Activated CD8-positive, alpha-beta memory T cell treated with anti-CD3 and anti-CD28 coated beads for 4 hours (primary cell): ENCODE measurements at places on chromosomes 6 and 20.

GRCh38 chr6:159212525-159213280 is 43.5 kb downstream of the FNDC1 start:
- DNase-seq, result no peak

- DNase-seq, result no peak
Observed at GRCh38 chr6:52186075-52186474, at the start of gene IL17A. IL17A (plus strand) TSS chr6:52186375; CDS start chr6:52186432, 57 bp downstream.

GRCh38 chr20:2086980-2087377 is 14.6 kb upstream of the STK35 start:
- DNase-seq, result no peak

DNA sequence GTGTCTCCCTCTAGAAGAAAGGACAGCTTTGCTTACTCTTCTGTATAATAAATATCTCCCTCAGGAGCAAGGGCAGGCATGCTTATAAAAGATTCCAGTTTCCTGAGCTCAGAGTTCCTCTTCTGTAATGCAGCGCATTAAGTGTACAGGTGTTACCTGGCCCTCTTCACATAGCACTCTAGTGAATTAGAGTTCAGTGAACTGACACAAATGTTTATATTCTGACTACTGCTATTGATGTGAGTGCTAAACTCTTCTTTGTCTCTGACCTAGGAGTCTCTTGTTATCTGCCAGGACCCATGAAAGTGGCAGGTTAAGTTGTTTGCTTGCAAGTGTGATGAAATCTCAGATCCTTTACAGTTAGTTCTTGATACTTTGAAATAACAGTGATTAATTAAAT is 33.5 kb downstream of the CYB5R4 start:
- DNase-seq, result no peak

DNA sequence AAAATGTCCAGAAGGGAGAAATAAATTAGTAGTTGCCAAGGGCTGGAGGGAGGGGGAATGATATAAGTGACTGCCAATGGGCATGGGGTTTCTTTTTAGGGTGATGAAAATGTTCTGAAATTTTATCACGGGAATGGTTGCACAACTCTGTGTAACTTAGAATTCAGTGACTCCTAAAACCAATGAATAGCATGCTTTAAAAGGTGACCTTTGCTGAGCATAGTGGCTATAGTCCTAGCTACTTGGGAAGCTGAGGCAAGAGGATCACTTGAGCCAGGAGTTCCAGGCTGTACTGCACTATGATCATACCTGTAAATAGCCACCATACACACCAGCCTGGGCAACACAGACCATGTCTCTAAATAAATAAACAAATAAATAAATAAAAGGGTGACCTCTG is 109.0 kb downstream of the ATG5 start:
- DNase-seq, result no peak

DNA sequence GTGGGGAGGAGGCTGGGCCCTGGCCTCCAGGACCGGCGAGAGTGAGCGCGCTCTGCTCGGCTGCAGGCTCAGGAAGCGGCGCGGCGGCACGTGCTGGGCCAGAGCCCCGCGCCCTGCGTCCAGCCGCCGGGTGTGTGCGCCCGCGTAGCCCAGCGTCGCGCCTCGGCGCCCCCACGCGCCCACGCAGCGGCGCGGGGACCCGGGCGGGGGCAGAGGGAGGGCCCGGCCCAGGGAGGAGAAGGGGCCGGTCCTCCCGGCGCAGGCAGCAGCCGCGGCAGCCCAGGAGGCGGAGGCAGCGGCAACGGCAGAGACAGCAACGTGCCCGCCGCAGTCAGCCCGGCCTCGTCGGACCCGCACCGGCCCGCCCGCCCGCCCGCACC is at the start of gene EYA2:
TSS of gene EYA2 (plus strand) at position 265 of the 380 bp plus-strand sequence. CDS start 95,168 bp downstream, outside the sequence.
- DNase-seq, result no peak

DNA sequence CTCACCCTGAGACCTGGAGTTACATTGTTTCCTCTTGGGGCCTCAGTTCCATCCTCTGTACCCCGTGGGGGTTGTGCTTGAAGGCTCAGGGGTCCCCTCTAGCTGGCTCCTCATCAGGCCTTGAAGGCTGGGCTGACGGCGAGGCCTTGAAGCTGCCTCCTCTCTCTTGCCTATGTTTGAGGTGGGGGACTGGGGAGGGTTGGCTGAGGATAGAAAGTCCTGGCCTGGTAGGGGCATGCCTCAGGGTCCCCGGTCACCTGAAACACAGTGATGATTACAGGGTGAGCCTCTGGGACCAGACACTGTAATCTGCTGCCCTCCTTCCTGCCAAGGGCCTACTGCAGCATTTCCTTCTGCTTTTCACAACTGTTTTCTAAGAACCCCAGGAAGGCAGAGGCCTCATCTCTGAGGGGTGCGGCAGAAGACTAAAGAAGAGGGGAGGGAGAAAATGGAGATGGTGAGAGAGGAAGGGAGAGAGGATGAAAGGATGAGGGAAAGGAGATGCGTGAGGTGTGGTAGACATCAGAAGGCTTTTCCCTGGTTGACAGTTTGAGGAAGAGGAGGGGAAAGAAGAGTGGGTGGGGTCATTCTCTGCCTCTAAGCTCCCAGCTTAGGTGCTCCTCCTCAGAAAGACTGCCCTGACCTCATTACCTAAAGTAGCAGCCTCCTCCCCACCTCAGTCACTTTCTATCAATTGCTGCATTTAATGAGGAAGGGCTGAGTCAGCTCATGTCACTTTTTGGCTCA is 29.7 kb downstream of the VEGFA start:
- DNase-seq, result no peak

GRCh38 chr6:83518816-83519480 is 6.6 kb downstream of the PRSS35 start:
- DNase-seq, result no peak
